ENCODE measurements at places on chromosomes 5 and 9.
A peak's percentile ranks its signal among the peaks of the same experiment; 100 is the strongest.

DNA sequence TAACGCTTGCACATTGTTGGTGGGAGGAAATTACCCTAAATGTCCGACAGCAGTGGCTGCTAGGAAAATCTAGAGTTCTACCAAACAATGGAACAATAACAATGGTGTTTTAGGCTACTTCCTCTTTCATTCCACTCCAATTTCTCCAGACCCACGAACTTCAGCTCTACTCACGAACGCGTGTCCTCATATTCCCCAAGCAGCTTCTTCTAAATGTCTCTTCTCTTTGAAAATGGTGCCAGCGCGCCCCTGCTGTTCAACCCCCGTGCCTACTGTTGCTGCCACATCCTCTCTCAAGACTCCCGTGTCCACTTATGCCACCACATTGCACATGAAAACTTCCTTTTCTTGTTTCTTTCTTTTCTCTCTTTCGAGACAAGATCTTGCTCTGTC is 25.6 kb downstream of the OR2V2 start:
- DNase-seq: no peak

GRCh38 chr5:36152324-36153297 is 700 bp downstream of the SKP2 start:
- DNase-seq: peak; percentile 14

GRCh38 chr5:1703352-1704050 is 96.1 kb downstream of the MRPL36 start:
- DNase-seq: no peak

- no peak for DNase-seq
These were observed 16.5 kb downstream of the RICTOR start for GRCh38 chr5:39057734-39058133.
